ENCODE measurements at places on chromosomes 7 and 10.

DNA sequence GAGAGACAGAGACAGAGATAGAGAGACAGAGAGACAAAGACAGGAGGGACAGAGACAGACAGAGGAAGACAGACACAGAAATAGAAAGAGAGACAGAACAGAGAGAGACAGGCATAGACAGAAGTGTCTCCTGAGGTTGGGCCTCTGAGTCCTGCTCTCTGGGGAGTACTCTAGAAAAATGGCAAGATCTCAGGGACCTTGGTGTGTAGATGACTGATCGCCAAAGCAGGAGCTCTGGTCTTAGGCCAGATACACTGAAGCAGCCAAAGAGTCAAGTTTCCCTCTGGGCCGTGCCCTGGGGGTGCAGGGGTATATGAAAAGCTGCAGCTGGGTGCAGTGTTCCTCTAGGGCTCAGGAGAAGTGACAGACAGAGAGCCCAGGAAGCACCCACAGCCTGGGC is 176.6 kb upstream of the TNS3 start:
- no peak for DNase-seq

- peak; percentile 39 for DNase-seq
Measured at GRCh38 chr10:29734962-29735627, 100.3 kb upstream of the SVIL start.

- DNase-seq: no peak
Measured at GRCh38 chr7:112994656-112995055, 92.0 kb downstream of the GPR85 start.

DNA sequence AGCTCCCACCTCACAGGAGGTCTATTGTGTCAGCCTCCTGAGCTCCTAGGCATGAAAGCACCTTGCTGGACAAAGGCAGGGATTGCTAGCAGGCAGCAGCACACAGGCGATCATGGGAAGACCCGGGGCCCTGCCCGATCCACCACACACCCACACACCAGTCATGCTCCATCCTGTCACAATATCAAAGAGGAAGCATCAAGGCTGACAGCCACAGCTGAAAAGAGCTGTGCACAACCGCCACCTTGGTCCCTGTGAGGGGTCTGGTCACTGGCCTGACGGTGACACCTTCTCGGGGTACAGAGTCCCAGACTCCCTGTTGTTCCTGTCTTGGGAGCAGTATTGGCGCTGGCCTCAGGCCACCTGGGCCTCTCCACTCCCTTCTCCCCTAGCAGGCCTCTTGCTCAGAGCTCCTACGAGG is 89.7 kb upstream of the RET start:
- no peak for DNase-seq

GRCh38 chr10:80172896-80173295 is 32.4 kb downstream of the ANXA11 start:
- no peak for DNase-seq

GRCh38 chr7:139776486-139777132 is 1.2 kb downstream of the HIPK2 start:
- peak; percentile 31 for DNase-seq

- no peak for DNase-seq
Measured at GRCh38 chr10:34063592-34063991, 729.1 kb upstream of the NRP1 start.

GRCh38 chr7:18900803-18901202 is 216.6 kb downstream of the TWIST1 start:
- DNase-seq: no peak
